ENCODE measurements at places on chromosomes 2 and 18.

- DNase-seq: no peak
Observed at GRCh38 chr2:113011108-113011507, 5.8 kb downstream of the IL36A start.

DNA sequence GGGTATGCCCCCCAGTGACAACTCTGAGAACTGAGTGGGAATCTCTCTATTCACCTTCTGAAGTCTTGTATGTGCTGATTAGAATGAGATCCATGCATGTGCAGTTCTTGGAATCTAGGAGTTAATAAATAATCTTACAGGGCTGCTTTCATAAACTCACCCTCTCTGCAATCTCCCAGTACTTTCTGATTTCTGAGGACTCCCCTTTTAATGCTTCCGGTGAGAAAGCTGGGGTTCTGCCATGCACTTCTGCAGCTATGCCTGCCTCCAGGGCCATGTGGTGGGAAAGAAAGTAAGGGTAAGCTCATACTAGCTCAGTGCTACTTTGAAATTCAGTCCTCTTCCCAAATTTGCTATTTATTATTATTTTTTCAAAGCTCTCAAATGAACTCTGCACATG is 432.9 kb downstream of the MTX2 start:
- DNase-seq: no peak

GRCh38 chr2:196431957-196432356 is 207.6 kb upstream of the CCDC150 start:
- no peak for DNase-seq

DNA sequence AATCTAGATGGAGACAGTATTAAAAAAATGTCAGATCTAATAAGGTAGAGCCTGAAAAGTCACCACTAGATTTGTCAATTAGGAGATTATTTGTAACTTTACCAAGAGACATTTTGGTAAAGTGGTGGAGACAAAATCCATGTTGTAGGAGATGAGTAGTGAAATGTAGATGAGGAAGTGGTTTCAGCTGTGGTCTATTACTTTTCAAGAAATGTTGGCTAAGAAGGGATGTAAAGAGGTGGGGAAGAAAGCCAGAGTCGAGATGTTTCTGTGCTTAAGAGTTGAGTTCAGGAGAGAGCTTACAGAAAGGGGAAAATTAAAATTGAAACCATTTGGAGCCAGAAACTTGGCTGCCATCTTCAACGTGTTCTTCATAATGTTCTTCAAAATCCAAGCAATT is 22.2 kb downstream of the ACVR2A start:
- no peak for DNase-seq

GRCh38 chr2:18209934-18210639 is 331.6 kb downstream of the KCNS3 start:
- no peak for DNase-seq

GRCh38 chr18:59927246-59927825 is 27.5 kb downstream of the PMAIP1 start:
- DNase-seq: no peak

DNA sequence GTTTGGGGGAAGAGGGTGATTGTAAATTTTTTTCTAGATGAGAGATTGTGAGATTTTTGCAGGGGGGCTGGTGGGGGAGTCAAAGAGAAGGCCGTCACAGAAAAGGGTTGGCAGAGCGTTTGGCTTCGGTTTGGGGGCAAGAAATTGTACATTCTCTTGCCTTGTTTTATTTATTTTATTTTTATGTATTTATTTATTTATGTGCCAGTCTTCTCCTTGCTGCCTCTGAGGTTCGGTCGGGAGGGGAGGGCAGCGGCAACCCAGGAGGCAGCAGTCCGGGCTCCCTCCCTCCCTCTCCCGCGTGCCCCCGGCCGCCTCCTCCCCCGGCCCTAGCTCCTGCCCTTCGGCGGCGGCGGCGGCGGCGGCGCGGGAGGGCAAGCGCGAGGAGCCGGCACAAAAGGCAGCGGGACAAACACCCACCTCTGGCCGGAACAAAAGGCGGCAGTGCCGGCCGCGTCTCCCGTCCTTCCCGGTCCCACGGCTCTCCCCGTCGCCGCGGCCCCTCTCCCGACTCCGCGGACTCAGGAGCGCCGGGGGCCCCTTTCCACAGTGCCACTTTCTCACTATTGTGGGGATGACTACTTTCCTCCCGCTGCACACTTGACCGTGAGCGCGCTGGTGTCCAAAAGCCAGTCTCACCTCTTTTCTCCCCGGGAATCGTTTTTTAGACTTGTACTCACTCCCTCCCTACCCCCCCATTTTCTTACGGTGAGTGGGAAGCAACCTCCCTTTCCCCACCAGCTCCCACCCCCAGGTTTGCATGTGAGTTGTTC is 1.2 kb downstream of the BCL11A start:
- no peak for DNase-seq

GRCh38 chr2:80326214-80326613 is 21.7 kb upstream of the LRRTM1 start:
- no peak for DNase-seq

- DNase-seq: no peak
Observed at GRCh38 chr18:54555286-54555685, 35.8 kb upstream of the DYNAP start.

- no peak for DNase-seq
Observed at GRCh38 chr2:57943315-57943714, 103.3 kb upstream of the VRK2 start.

- no peak for DNase-seq
Observed at GRCh38 chr2:98346311-98347236, at the start of gene CNGA3. Gene CNGA3, plus strand, starts transcription at chr2:98346456. Its CDS starts 23,520 bp downstream, at chr2:98369976.

DNA sequence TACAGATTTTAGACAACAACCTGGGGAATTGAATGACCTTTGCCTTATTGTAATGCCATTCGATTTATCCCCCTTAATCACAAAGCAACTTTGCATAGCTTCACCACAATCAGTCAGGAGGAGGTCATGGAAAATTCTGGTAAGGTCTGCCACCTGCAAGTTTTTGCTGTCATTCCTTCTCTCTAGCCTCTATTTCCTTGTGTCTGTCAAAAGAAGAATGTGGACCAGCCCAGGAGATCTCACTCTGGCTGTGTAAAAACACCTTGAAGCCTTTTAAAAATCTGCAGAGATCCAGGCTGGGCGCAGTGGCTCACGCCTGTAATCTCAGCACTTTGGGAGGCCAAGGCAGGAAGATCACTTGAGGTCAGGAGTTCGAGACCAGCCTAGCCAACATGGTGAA is 74.1 kb upstream of the BZW1 start:
- DNase-seq: no peak

DNA sequence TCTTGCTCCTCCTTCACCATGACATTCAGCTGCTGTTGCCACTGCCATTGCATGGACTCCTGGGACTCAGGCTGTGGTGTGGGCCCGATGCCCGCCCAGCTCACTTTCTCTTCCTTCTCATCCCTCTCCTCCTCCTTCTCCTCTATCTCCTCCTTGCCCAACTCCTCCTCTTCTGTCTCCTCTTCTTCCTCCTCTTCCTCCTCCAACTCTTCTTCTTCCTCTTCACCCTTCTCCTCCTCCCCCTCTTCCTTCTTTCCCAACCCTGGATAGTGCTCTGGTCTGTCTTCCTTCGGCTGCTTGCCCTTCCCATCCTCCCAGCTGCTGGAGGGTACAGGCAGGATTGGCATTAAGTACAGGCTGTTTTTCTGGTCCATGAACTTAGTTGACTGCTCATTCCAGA is 10.8 kb upstream of the CRYBA2 start:
- DNase-seq: no peak

DNA sequence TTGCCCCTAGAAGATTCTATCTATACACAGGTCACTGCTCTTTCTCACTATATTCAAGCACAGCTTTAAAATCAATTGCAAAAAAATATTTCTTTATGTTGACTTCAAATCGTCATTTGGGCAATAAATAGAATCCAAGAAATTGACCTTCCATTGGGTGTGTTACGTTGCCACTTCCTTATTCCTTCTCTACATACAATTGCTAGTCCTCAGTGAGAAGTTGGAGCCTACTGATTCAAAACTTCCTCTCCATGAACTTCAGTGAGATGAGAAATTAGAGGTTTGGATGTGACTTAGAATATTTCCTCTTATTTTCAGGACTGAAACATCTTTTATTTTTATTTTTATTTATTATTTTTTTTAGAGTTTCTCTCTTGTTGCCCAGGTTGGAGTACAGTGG is 40.3 kb downstream of the PMAIP1 start:
- DNase-seq: no peak

- no peak for DNase-seq
Observed at GRCh38 chr2:10124538-10125045, 2.1 kb downstream of the RRM2 start.

DNA sequence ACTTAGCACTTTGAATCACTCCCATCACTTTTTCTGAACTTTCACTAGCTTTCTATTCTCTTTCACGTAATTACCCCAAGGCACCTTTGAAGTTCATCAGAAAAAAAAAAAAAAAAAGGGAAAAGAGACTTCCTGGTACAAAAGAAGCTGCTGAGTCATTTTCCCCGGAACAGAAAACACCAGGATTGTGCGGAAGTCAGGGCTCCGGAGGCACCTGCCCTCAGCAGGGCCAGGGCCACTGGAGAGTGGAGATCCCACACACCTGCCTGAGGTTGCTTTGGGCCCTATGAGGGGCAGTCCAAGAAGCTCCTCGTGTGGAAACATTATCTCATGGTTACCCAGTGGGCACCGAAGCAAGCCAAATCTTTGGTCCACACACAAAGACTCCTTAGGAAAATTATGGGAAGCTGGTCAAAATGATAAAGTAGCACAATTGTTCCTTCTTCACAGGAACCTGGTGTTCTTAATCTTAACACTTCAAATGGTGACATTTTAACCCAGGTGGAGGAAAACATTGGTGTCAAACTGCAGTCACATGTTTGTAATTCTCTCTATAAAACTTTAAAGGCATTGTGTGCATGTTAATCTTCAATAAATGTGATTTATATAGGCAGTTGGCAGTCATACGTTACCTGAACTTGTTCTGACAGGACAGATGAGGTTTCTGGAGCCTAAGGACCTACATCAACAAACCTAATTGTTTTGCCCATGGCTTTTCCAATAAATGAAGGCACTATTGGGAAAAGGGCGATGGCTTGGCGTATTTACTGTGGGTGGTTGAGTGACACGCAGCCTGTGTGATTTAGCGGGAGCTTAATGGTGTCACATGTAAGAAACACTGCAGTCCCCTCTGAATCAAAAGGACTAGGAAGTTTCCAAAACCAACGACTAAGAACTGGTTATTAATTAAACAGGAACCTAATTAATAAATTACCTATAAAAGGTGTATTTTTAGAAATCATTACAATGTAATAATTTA is 23.4 kb upstream of the FAM110C start:
- DNase-seq: no peak

DNA sequence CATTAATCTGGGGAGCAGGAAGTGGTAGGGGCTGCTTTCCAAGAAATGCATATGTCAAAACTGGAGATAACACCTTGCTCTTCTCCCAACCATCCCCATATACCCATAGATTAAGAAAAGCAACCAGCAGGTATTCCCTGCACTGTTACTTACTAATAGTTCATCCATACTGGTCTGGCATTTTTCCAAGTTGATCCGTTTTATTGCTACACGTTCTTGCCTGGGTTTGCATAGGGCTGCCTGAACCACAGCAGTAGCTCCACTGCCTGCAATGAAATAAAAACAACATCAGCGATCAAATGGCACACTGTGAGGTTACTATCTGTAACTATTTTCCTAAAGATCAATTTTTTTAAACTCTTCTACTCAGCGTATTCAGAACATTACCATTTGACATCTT is 65.6 kb downstream of the STK39 start:
- DNase-seq: no peak

- DNase-seq: no peak
Observed at GRCh38 chr18:52313213-52313612, 26.8 kb upstream of the DCC start.

GRCh38 chr2:100066246-100066645 is 76.1 kb downstream of the AFF3 start:
- no peak for DNase-seq

GRCh38 chr2:176101216-176101830 is 1.7 kb downstream of the HOXD12 start:
- no peak for DNase-seq

DNA sequence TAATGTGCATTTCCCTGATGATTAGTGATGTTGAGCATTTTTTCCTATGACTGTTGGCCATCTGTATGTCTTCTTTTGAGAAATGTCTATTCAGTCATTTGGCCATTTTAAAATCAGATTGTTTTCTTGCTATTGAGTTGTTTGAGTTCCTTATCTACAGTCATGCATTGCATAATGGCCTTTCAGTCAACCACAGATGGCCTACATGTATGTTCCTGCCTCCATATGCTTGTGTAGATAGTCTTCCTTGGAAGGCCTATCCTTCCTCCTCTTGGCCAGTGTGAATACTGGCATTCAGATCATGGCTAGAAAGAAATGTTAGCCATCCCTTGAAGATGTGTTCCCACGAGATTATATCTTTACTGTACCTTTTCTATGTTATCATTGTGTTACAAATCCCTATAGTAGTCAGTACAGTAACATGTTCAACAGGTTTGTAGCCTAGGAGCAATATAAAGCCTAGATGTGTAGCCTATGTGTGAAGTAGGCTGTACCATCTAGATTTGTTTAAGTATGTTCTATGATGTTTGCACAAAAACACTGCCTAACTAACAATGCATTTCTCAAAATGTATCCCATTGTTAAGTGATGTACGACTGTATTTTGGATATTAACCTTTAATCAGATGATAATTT is 65.6 kb upstream of the CD302 start:
- DNase-seq: no peak

- DNase-seq: no peak
Observed at GRCh38 chr2:181785691-181786344, 105.5 kb upstream of the NEUROD1 start.

DNA sequence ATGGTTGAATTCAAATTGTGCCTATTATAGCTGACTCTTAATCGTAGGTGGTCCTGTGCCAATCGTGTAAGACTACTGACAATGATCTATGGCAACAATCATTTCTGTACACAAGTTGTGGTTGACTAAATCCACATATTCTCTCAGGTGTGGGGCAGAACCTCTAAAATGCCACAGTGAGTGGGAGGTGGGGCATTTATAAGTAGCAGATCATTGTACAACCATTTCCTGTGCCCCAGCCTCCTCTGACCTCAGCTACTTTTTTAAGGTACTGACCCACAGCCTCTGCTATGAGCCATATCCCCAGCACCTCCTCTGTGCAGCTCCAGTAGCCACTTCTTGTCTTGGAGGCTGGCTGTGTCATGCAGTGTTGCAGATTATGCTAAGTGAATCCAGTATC is 48.6 kb upstream of the RAPH1 start:
- DNase-seq: no peak

DNA sequence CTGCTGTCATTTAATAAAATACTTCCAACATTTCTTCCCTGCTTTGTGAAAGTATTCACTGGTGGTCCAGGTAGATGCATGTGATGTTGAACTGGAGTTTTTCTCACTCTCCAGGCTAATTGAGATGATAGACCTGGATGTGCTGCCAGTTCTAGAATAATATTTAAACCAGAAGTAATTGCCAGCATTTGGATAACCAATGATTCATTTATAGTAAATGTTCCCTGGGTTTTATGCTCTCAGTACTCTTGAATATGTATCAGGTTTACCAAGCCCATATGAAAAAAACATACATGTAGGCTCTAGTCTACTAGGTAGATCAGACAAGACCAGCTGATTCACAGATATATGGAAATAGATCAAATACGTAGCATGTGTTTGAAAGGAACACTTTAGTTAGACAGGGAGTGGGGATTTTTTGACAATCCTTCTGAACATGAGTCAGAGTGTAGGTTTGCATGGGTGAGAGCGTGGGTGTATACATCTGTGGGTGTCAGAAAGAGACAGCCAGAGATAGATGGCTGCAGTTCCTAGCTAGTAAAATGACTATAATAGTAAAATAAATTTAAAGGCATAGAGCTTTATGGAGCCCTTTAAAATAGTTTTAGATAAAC is 115.1 kb downstream of the NAB1 start:
- DNase-seq: no peak
